Vagina (tissue), 2 donors: ENCODE measurements at places on chromosomes 4 and X.

GRCh38 chrX:150701377-150701776 is 8.2 kb downstream of the MTMR1 start:
- no peak for DNase-seq

DNA sequence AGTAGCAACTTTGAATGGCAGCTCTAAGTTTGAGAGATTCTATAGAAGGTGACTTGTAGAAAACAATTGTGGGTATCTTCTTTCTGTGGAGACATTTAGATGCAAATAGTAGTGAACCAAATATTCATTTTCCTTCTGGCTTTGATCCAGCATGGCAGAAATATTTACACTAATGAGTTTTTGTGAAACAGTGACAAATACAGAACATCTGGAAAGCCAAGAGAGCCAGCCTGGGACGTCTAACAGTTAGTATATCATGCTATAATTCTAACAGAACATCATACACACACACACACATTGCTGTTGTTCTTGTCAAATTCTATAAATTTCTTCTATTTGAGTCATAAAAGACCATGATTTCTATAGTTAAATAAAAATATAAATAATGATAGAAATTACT is 1777.9 kb downstream of the ARAP2 start:
- no peak for DNase-seq

GRCh38 chr4:2702361-2702760 is 53.8 kb downstream of the TNIP2 start:
- no peak for DNase-seq

DNA sequence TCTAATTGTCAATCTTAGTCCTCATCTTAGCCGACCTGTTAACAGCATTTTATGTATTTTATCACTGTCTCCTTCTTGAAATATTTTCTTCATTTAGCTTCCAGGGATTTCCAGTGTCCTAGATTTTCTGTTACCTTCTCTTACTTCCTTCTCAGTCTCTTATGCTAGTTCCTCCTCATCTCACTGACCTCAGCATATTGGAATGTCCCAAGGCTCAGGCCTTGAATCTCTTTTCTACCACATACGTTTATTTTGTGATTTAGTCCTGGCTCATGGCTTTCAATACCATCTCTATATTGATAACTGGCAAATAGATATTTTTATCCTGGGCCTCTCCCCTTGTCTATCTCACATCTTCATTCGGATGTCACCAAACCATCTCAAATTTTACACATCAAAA is 61.1 kb downstream of the IQCM start:
- no peak for DNase-seq

DNA sequence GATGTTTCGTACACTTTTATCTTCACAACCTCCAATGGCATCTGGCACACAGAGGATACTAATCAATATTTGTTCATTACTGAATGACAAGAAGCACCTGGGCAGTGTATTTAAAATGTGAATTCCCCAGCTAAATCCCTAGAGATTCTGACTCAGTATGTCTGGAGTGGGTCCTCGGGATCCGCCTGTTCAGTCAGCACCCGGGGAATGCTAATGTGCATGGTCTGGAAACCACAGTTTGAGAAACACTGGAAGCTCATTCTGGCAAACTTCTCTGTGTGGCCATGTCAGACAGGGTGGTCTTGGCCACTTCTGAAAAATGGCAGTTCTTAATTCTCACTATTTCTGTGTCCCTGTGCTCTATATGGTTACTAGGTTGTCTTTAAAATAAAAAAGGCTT is 138.8 kb upstream of the VCX start:
- DNase-seq = no peak

- no peak for DNase-seq
These were observed 651.1 kb downstream of the ANKRD50 start for GRCh38 chr4:124061413-124061812.
